Activated T-cell treated with anti-CD3 and anti-CD28 coated beads for 1 hour (primary cell): ENCODE measurements at places on chromosomes 5 and 9.

DNA sequence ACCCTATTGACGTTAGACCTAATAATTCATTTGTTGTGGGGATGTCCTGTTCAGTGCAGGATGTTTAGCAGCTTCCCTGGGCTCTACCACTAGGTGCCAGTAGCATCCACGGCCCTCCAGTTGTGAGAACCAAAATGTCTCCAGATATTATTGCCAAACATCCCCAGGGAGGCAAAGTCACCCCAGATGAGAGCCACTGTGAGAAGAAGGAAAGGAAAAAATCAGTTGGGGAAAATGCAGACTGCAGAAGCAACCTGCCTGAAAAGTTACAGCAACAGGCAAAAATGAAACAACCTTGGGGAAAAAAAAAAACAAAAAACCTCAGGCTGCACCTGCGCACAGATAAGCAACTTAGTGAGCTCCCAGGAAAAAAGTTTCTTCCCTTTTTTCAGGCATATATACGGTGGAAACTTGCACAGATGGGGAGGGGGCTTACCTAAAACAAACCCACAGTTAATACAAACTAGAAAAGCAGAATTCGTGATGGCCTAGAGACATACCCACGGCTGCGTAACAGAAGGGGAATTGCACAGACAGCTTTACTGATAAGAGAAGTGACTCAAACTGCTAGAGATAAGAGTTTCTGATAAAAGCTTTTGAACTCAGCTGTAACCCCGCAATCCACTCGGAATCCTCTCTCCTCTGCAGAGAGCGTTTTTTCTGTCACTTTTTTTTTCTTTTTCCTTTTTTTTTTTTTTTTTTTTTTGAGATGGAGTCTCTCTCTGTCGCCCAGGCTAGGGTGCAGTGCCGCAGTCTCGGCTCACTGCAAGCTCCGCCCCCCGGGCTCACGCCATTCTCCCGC, 29.8 kb upstream of the FBP1 start:
- peak; percentile 32 for DNase-seq

- DNase-seq, result no peak
These were observed 3.3 kb downstream of the PTGES start for GRCh38 chr9:129749575-129749974.

DNA sequence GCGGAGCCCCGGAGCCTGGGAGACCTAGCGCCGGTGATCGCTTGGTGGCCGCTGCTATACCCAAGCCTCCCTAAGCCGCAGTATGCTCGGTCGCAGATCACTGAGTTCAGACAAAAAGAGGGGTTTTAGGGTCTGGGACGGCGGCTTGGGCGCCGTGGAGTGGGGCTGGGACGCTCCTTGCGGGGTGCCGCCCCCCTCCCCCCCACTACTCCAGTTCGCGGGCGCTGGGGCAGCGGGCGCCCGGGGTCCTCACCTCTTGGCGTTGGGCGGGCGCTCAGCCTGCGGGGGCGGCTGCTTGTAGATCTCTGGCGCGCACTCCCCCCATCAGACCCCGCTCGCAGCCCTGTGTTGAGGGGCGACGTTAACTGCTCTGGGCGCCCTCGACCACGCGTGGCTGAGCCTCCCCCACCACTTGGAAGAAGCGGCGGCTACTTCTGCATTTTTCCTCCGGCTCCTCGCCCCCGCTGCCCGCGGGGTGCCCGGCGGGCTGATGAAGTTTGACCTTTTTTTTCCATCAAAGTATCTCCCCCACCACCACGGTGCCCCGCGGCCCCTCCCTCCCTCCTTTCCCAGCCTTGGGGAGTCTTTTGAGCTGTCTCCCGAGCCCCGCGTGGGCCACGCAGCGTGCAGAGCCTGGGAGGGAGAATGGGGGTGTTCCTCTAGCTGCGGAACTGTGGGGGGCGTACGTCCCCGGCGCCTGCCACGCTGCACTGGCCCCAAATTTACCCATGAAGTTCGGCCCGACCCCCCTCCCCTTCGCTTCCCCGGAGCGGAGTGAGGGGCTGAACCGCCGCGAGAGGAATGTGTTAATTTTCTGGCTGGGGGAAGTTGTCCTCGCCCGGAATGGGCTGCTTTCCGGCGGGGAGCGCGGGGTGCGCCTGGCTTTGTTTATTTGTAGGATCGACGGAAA, 1.2 kb downstream of the CXXC5 start:
- no peak for DNase-seq

DNA sequence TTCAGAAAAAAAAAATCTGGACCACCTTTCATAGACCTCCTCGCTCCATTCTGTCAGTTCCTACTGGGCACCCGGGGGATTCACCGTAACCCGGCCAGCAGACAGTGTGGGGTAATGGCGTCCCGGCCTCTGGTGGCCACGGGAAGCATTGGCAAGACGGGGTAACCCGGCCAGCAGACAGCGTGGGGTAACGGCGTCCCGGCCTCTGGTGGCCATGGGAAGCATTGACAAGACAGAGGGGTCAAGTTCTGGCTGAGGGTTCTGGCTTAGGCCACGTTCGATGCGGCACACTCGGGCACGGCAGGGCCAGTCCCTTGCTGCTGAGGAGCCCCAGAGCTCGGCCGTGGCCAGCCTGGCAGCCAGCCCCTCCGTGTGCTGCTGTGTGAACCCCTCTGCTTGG, 116.2 kb upstream of the RAPGEF1 start:
- no peak for DNase-seq

GRCh38 chr5:167743695-167744464, 547.6 kb upstream of the WWC1 start:
- no peak for DNase-seq

GRCh38 chr9:82675605-82676004, 387.3 kb downstream of the RASEF start:
- no peak for DNase-seq

DNA sequence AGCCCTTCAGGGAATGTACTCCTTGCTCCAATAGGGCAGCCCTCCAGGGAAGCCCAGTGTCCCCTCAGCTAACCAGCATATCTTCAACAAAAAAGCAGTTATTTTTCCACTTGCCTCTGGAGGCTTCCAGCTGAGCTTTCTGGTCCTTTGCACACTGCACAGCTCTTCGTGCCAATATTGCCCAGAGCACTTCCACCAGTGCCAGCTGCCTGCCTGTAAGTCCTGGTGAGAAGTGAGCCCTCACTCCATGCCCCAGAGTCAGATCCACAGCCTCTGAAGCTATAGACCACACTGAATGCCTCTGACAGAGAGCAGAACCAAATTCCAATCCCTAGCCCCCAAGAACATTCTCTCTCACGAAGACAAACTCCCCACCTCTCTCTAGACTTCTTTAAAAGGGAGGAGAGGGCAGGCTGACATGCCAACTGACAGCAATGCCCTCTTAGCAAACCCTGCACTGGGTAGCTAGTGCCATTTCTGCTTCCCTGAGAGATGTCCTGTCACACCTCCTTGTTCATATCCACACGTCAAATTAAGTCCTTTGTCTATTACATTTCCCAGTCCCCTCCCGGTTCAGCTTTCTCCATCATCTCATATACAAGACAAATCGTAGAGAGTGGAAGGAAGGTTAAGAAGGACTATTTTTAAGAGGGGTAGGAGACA, 12.7 kb upstream of the HEXB start:
- no peak for DNase-seq

GRCh38 chr5:129853588-129853987, 50.7 kb upstream of the CHSY3 start:
- no peak for DNase-seq

GRCh38 chr5:10262995-10263394, 12.9 kb downstream of the CCT5 start:
- DNase-seq, result no peak

DNA sequence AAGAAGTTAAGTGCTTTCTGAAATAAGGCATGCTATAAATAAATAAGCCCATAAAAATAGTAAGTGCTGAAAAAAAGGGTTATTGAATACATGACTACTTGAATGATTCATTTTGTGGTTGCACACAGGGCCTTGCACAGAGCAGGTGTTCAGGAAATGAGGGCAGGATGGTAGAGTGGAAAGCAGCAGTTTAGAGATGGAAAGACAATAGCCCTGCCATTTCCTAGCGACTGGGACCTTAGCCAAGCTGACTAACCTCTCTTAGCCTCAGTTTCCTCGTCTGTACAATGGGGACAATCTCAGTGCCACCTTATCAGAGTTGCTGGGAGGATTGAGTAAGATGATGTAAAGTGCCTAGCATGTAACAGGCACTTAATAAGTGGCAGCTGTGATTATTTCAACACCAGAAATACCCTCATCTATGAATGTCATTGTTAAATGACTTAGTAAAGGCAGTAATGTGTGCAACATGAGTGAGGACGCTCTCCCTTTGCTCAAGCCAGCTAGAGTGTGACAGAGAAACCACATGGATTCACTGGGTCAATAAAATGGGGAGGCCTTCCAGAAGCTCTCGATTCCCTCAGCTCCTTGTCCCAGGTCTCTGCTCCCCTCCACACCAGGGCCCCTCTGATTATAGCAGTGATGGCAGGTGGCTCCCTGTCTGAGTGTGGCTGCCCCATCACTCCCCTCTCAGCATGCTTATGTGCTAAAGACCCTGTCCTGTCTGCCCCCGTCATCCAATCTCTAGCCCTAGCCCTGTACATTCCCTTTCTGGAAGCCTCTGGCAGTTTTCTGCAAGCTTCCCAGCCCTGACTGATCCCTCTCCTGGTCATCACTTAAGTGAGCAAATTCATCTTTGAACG, 16.0 kb upstream of the PHF19 start:
- DNase-seq, result peak; percentile 48

GRCh38 chr9:114339130-114339908, 9.7 kb downstream of the ORM2 start:
- peak; percentile 48 for DNase-seq

DNA sequence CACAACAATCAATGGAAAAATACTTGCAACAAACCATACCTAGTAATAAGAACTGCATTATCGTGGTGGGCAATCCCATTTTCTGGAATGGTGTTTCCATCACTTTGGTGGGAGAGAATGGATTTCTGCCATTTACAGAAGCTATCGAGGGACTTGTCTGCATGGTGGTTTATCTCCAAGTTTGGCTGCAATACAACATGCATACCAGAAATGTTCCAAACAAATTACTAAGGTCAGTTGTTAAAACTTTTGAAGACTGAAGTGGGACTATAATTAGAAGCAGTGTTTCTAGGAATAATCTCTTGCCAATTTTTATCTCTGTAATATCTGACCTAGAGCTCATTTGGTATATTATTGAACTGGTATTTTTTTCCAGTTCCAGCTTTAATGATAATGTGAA, 30.3 kb downstream of the ADAMTS6 start:
- DNase-seq, result no peak

GRCh38 chr5:170913573-170913972, 51.8 kb downstream of the RANBP17 start:
- DNase-seq, result no peak
